ENCODE measurements at places on chromosomes 4 and X. TPM values are rescaled to one million over a fixed set of nuclear protein-coding genes. Genes with fewer than 3 reads are reported as not detected.

GRCh38 chr4:176919631-176920030 is 126.9 kb upstream of the VEGFC start:
- DNase-seq: no peak

DNA sequence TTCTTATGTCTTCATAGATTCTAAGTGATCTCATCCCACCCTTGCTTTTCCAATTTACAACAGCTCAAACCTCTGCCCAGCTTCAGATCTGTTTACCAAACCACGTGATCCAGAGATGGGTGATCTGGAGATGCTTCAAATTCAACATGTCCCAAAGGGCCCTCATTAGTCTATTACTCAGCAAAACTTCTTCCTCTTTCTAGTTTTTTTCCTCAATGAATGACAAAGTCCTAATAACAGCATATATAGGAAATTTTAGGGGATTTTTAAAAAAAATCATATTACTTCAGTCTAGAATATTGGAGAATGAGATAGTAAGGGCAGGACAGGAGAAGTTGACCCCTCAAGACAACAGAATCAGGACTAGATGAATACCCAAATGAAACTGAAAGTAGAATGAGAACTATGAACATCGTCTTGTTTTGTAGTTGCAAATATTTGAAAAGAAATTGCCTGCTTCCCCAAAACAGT is 127.1 kb downstream of the CFAP299 start:
- no peak for DNase-seq

- peak; percentile 3 for DNase-seq
These were observed 209.3 kb downstream of the UGT8 start for GRCh38 chr4:114807759-114808404.

DNA sequence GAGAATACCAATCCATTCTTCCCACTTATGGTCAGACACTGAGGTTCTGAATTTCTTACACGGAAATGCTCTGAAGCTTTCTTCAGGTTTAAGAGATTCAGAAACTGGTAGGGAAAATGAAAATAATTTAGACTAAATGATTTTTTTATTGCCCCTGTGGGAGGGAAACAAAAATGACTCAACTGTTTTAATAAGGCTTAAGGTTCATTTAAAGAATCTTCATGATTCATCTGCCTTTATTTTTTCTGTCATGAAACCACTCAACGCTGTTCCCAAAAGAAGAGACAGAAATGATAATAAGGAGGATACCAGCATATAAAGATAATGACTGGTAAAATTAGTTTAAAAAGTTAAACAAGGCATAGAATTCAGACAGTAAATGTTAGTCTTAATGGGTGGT is 39.3 kb upstream of the FAM47B start:
- no peak for DNase-seq

DNA sequence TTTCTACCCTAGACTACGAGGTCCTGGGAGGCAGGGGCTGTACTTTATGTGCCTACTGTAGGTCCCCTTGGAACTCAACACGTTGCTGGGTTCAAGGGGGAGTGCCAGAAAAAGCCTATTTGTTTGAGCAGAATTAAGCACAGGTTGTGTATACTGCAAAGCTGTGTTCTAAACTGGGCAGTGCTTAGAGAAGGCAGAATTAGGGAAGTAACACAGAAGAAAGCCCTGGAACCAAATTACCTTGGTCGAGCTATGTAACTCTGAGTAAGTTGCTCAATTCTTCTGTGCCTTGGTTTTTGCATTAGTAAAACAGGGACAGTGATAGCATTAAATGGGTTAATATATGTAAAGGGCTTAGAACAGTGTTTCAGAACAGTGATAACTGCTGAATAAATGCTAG is 245.0 kb upstream of the SFRP2 start:
- DNase-seq: no peak

DNA sequence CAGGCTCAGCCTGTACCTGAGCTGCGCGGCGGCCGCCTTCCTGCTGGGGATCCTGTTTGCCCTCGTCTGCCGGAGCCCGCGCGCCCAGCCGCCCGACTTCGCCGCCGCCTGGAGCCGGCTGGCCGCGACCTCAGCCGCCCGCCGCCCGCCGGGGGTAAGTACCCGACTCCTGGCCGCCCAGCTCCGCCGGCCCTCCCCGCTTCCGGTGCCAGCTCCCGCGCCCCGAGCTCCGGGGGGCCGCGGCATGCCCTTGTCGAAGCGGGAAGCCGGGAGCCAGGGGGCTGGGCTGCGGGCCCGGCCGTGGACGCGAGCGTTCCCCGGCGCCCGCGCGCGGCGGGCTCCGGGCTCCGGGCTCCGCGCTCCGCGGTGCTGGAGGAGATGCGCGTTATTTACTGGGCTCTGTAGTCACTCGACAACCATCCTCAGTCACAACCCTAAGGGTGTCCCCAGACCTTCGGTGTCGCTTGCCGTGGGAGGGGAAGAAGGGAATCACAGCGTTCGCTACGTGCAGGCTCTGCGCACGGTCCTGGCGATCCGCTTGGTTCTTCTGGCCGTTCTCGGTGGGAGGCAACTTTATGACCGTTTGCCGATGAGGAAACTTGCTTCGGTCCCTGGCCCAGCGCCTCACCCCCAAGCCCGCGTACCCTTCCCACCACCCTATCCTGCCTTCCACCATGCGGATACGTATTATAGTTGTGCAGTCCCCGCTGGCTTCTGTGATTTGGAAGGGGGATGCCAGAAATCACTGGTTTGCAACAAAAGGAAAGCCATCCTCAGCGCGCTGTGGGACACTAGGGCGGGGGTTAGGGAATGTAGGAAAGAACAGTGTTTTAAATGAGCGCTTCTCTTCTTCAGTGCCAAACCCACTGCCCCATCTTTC is 944 bp downstream of the SNX25 start:
- DNase-seq: peak; percentile 75

- DNase-seq: no peak
These were observed 76.1 kb upstream of the SH3RF1 start for GRCh38 chr4:169346840-169347239.

- DNase-seq: no peak
These were observed 38.4 kb downstream of the FAT4 start for GRCh38 chr4:125353131-125353530.

GRCh38 chrX:25206778-25207177 is 191.0 kb upstream of the ARX start:
- no peak for DNase-seq

The NEUROG2 gene
- total RNA-seq: not detected

The ERCC6L gene
- total RNA-seq: 1.1 TPM

The GPRASP3 gene
- 4.5 TPM for total RNA-seq

Measured in left lung (tissue), 14 donors.